ENCODE measurements at places on chromosomes 13 and 19.
A peak's percentile ranks its signal among the peaks of the same experiment; 100 is the strongest.

- DNase-seq = peak; percentile 66
Measured at GRCh38 chr19:44723952-44724319, 24.6 kb upstream of the BCL3 start.

- DNase-seq = no peak
Measured at GRCh38 chr13:73547239-73547638, 488.4 kb downstream of the KLF5 start.

- DNase-seq = no peak
Measured at GRCh38 chr19:1851654-1852580, 3.6 kb upstream of the REXO1 start.

- no peak for DNase-seq
Measured at GRCh38 chr13:83281654-83282053, 600.6 kb downstream of the SLITRK1 start.

- DNase-seq = no peak
Measured at GRCh38 chr13:112068540-112069060, 1.7 kb downstream of the SOX1 start.

GRCh38 chr13:42524487-42525034 is 49.4 kb upstream of the TNFSF11 start:
- no peak for DNase-seq

- no peak for DNase-seq
Measured at GRCh38 chr19:50022823-50023222, 2.3 kb downstream of the VRK3 start.

- no peak for DNase-seq
Measured at GRCh38 chr13:97798836-97799235, 154.6 kb upstream of the IPO5 start.

DNA sequence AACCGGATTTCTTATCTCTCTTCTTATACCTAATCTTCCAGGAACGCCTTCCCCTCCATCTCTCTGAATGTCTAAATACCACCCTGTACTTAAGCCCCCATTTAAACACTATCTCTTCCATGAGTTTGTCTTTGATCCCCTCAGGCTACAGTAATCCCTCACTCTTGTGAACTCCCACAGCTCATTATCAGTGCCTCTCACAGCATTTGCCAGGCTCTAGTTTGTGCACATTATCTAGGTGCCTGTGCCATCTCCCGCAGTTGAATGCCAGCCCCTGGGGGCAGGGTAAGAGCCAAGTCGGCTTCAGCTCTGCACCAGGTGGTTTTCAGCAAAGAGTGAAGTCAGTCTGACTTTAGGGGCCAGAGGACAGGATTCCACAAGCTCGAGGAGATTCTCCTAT is 71.4 kb downstream of the FREM2 start:
- DNase-seq = no peak

- DNase-seq = peak; percentile 62
Measured at GRCh38 chr19:18436671-18437490, 1.1 kb downstream of the ISYNA1 start.

GRCh38 chr13:46995874-46996273 is 99.0 kb upstream of the HTR2A start:
- no peak for DNase-seq

DNA sequence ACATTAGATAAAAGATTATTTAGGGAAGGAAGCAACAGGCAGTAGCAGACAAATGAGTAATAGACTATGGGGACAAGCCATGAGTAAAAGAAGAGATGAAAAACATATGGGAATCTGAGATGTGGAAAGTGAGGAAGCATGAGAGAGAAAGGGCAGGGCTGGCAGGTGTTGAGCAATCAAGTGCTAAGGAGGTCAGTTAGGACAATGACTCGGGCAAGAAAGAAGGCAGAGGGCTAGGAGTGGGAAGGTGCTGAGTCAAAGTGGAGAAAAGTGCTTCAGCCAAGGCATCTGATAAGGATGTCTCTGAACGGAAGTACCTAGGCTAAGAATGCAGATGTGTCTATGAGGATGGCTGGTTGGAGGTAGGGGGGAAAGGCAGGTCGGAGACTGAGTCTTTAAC is 291.9 kb upstream of the HTR2A start:
- no peak for DNase-seq

DNA sequence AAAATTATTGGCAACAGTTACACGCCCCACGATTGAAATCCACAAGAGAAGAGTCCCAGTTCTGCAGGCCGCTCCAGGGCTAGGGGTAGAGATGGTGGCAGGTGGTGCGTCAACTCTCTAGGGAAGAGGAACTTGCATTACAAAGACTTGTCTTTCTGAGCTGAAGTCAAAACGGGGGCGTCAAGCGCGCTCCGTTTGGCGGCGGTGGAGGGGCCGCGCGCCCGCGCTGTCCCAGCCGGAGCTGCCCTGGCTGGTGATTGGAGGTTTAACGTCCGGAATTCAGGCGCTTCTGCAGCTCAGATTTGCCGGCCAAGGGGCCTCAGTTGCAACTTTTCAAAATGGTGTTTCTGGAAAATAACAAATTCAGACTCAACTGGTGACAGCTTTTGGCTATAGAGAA is 38.9 kb downstream of the SOX1 start:
- no peak for DNase-seq

DNA sequence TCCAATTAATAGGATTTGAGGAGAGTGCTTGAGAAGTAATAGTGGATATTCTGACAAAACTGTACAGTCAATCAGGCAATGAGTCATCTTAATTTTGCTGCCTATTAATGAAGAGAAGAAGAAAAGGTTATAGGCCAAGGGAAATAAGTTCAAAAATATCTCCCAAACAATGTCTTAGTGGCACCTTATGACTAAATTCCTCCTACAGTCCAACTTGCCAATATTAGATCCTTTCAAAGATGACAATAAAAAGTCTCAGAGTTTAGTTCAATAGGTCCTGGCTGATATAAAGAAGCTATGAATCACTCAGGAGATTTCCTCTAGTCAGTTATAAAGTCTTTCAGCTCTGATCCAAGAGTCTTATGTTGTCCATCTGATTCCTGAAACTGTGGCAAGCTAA is 27.9 kb downstream of the UGGT2 start:
- no peak for DNase-seq

DNA sequence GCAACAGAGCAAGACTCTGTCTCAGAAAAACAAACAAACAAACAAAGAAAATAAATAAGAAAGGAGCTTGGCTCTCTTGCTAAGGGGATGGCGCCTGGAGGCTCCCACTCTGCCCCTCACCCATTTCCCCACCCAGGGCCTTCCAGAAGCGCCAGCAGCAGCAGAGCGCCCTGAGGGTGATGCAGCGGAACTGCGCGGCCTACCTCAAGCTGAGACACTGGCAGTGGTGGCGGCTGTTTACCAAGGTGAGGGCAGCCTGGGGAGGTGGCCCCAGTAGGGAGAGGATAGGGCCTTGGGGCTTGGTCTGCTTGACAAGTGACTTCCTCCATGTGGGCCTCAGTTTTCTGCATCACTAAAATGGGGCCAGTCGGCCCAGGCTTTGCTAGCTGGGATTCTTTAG is 59.8 kb downstream of the MYH14 start:
- DNase-seq = no peak

GRCh38 chr19:52602941-52603340 is 32.9 kb downstream of the ZNF701 start:
- no peak for DNase-seq

GRCh38 chr13:67855741-67856238 is 625.7 kb upstream of the PCDH9 start:
- DNase-seq = no peak

GRCh38 chr13:80010286-80010831 is 330.6 kb downstream of the SPRY2 start:
- no peak for DNase-seq

- no peak for DNase-seq
Measured at GRCh38 chr19:38321646-38322196, 2.1 kb downstream of the KCNK6 start.

DNA sequence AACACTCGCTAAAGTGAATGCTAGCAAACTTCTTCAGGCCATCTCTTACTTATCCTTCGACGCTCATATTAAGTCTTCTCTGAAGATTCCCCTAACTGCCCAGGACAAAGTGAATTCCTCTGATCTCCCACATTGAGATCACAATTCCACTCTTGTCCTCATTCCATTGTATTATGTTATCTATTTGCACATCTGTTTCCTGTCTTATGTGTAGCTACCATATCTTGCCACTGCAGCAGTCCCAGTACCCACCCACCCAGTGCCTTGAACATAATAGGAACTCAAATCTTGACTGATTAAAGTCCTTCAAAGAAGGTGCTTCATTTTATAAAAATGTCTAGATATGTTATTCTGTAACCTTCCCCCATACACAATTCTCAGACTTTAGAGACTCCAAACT is 702.3 kb downstream of the DIAPH3 start:
- DNase-seq = no peak

- no peak for DNase-seq
Measured at GRCh38 chr13:46210362-46211083, 1.2 kb upstream of the LRRC63 start.
